ENCODE measurements at places on chromosomes 1 and 21.

GRCh38 chr21:43188181-43188580 lies 19.4 kb downstream of the CRYAA start:
- no peak for DNase-seq

GRCh38 chr1:191162762-191163161 lies 685.1 kb upstream of the BRINP3 start:
- no peak for DNase-seq

DNA sequence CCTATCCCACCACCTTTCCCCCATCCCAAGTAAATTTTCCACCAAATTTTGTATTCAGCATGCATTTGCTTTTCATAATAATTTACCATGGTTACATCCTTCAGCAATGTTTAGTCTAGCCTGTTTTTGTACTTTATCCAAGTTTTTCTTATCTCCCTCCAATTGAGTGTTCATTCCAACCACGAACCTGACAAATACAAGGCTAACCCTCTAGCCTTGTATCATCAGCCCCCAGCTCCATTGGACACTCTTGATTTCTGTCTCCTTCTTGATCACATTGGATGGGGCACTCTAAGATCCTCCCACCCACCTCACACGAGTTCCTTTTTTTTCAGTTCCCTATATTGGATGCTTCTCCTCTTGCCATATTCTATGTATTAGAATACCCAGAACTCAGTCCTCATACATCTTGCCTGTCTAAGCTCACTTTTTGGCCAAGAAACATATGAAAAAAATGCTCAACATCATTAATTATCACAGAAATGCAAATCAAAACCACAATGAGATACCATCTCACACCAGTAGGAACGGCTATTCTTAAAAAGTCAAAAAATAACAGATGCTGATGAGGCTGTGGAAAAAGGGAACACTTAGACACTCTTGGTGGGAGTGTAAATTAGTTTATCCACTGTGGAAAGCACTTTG lies 40.5 kb upstream of the SLC35F3 start:
- no peak for DNase-seq

GRCh38 chr1:66333466-66334199 lies 200.3 kb upstream of the SGIP1 start:
- peak; percentile 20 for DNase-seq

- no peak for DNase-seq
Observed at GRCh38 chr1:35923791-35924221, 7.1 kb upstream of the AGO3 start.

DNA sequence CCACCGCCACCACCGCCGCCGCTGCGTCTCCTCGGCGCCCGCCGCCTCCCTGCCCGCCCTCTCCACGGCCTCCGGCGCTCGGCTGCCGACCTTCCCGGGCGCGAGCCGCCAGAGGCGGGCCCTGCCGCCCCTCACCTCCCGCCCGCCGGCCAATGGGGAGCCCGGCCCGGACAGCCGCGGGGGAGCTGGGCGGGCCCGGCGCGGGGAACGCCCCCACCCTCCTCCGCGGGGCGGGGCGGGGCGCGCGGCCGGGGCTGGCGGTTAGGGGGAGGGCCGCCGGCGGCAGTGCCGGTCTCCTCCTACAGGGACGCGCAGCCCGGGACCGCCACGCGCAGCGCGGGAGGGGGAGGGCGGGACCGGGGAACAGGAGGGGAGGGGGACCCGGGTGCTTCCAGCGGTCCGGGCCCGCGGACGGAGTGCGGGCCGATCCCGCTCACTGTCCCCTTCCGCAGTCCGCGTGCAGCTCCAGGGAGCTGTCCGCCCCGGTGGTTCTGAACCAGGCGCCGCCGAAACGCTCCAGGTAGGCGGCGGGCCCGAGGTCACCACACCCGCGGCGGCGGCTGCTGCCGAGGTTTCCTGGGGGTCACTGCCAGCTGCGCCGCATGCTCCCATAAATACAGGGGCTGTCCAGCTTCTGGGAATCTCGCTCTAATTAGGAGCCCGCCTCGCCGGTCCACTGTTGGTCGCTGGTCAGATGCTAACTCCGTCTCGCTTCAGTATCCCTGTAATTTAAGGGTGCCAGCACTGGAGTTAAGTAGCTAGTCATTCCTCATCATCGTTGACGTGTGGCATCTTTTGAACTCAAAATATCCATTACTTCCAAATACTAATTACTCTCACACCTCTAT lies at the start of gene PGBD5:
Gene PGBD5 (minus strand): TSS at position 87 of the 848 bp plus-strand sequence. CDS start 404 bp downstream, outside the sequence.
- DNase-seq = peak; percentile 36

- DNase-seq = no peak
Observed at GRCh38 chr1:94549706-94550105, 8.1 kb upstream of the F3 start.

- DNase-seq = no peak
Observed at GRCh38 chr1:211483896-211484612, 7.9 kb downstream of the RD3 start.

DNA sequence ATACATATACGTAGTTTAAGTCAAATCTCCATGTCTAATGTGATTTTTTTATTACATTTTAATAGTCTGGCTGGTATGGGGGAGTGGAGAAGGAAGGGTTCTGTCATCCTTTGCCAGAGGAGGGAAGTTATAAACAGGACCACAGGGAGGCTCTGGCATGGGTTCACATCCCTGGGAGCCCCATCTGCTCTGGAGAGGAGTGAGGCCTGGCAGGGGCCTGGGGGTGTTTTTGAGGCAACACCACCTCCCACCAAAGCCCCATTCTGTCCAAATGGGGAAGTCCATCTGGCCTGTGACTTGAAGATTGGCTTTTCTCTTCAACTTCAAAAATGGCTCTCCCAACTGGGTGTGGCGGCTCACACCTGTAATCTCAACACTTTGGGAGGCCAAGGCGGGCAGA lies 15.8 kb downstream of the DISP3 start:
- DNase-seq = no peak

DNA sequence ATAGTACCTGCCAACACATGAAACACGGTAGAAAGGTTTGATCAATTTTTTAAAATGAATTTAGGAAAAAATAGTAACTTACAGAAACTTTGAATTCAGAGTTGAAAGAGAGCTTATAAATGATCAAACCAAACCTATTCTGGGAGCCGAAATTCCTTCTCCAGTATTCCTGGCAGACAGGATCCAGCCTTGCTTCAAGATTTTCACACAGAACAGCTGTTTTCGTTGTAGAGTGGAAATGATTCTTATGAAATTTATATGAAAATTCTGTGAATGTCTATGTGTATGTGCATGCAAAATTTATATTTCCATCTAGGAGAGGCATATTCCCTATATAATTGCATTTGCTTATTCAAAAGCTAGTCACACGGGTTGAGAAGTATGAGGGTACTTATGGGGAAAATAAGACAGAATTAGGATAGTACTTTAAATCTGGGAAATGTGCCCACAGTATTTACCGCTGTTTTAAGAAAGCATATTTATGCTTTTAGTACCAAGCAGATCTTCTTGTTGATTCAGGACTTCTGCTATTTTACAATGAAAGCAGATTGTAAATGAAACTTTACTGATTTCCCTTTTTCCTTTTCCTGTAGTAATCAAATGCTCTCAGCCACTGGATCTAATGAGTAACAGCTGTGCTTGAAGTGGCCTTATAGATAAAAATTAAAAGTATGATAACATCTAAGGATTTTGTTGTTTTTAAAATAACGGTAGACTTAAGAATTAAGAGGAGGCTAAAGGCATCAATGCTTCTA lies 30.4 kb downstream of the PRRX1 start:
- no peak for DNase-seq

- DNase-seq = no peak
Observed at GRCh38 chr1:240415532-240415931, 196.4 kb downstream of the GREM2 start.

DNA sequence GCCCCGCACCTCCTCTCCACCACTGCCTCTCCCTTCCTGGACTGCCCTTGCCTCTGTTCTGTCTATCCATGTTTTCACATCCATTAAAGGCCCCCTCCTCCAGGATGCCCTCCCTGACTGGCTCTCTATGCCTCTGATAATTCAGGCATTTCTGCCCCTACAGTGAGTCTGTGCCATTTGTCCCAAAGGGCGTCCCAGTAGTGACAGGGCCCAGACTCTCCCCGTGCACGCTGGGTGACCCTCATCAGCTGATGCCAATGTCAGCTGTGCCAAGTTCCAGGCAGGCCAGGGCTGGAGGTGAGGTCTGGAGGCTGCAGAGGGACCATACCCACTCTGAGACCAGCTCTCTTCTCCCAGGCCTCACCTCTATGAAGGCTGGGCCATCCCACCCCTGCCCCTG lies 3.2 kb upstream of the PLEKHG5 start:
- DNase-seq = no peak

DNA sequence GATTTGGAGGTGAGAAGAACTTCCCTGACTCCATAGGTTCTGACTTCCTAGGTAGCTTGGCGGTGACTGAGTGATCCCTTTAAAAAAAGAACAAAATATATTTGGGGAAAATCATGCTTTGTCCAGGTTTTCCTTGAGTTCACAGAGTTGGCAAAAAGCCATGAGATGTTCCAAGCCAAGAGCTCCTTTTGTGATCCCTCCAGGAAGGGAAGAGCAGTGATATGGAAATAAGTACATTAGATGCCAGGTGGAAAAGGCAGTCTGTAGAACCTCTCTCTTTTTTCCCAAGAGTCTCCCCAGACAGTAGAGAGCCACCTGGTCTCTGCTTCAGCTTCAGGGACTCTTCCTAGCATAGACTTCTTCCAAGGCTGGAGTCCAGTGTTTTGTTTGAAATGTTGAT lies 10.2 kb downstream of the TLCD4 start:
- DNase-seq = no peak

- peak; percentile 67 for DNase-seq
Observed at GRCh38 chr1:197391303-197392226, 123.5 kb downstream of the CRB1 start.

- peak; percentile 82 for DNase-seq
Observed at GRCh38 chr1:107877092-107877491, 87.9 kb downstream of the VAV3 start.

- DNase-seq = no peak
Observed at GRCh38 chr21:42312626-42313104, 2.5 kb downstream of the TFF3 start.

GRCh38 chr1:63703701-63704107 lies 70.1 kb upstream of the ROR1 start:
- DNase-seq = no peak

GRCh38 chr21:27831177-27831576 lies 864.3 kb upstream of the ADAMTS5 start:
- DNase-seq = no peak

DNA sequence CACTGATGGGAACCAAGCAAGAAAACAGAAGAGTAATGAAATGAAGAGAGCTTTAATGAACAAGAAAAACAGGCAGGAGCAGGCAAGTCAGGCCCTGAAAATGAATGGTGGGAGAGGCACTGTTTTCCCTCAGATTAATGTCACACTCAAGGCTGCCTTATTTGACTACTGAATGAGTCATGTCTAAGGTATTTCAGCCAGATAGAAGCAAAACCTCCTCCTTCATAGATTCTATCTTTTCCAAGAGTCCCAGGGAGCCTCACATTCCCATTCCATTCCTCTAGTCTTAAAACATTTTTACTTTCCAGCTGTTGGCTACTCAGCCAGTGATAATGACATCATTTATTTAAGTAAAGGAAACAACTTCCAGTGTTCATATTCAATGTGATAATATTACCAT lies 228.4 kb upstream of the NRIP1 start:
- DNase-seq = no peak

DNA sequence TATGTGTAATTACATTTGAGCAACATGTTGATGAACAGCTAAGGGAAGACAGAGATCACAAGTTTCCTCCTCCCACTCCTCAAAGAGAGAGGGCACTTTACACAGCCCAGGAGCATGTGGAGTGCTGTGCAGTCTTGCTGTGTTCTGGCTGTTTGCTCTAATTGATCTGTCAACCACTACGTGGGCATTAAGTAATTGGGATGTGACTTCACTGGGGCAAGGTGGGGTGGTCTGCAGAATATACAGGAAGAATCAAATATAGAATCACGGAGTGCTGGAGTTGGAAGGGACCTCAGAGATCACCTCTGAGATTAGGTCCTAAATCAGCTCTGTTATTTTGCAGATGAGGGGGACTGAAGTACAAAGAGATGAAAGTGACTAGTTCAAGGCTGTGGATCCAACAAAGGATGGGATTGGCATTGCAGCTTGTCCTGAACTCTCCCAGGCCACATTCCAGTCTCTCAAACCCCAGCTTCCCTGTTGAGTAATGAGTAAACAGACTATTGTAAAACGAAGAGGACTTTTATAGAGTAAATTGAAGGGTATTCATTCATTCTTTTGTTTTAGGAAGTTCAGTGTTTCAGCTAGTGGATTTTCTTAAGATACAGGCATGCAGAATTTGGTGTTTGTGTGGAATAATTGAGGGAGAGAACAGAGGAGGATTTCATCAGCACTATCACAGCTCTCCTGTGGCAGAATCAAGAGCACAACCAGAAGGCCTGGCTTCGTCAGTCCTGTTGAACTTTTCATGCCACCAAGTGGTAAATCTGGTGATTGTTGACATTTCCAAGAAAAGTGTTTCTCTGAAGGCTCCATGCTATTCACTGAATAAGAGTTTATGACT lies 22.4 kb downstream of the NOS1AP start:
- no peak for DNase-seq

- DNase-seq = no peak
Observed at GRCh38 chr1:158371188-158371953, 17.7 kb downstream of the CD1E start.

GRCh38 chr1:21921100-21921875 lies 15.8 kb downstream of the HSPG2 start:
- DNase-seq = no peak

DNA sequence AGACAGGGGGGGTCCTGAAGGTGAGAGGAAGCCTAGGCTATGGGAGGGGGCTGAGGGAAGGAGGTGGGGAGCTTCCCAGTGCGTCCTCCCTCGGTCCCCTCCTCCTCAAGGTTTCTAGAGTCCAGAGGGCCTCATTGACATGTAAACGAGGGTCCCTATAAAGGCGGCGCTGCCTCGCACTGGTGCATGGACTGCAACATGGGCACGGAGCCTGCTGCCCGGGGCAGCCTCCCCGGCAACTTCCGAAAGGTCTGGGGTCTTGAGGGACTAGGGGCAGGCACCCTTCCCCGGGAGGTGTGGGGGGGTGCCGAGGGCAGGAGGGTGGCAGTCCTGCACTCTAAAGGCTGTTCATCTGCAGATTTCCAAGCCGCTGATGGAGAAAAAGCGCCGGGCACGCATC lies at the start of gene HES3:
Gene HES3 (plus strand): TSS at position 187 of the 400 bp plus-strand sequence. CDS start 187 bp downstream, at position 374.
- DNase-seq = no peak

DNA sequence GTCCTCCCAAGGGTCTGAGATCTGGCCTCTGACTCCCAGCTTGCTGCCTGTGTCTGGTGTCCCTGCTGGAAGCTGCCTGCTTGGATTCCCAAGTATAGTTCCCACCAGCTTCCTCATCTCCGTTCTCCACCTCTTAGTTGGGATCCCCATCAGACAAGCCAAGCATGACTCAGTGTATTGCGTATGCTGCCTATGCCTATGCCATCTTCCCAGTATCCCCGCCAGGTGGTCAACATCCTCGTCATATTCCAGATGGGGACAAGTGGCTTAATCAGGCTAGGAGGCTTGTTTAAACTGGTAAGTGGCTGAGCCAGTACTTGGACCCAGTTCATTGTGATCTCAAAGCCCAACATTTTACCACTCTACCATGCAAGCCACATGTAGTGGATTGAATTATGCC lies 204.4 kb downstream of the GRIK3 start:
- DNase-seq = no peak

GRCh38 chr1:179911812-179912211 lies 29.7 kb downstream of the TOR1AIP1 start:
- DNase-seq = no peak

DNA sequence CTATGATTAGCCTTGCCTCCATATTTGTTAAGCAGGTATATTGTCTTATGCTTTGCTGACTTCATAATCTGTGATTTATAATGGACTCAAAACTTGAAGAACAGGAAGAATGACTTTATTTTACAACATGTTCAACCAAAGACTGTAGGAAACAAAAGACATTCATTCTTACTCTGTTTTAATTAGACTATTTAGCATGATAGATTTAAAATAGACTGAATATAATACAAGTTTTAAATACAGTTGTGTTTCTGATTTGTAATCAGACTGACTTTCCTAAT lies 63.1 kb downstream of the CDC14A start:
- DNase-seq = no peak
